ENCODE measurements at places on chromosomes 2 and 18.

DNA sequence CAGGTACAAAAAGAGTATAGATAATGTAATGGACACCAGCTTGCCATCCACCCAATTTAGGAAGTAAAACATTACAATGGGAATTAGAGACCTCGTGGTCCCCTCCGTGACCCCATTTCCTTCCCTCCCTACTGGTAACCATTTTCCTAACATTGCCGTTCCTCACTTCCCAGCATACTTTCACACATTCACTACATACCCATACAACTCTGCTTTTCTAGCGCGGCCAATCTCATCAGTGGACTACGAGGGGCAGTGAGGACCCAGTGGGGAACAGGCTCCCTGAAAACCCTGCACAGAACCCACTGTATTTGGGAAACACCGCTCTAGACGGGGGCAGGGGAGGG is 1.1 kb downstream of the ENOSF1 start:
- no peak for DNase-seq

- DNase-seq, result no peak
These were observed 41.7 kb downstream of the INPP5D start for GRCh38 chr2:233101816-233102215.

DNA sequence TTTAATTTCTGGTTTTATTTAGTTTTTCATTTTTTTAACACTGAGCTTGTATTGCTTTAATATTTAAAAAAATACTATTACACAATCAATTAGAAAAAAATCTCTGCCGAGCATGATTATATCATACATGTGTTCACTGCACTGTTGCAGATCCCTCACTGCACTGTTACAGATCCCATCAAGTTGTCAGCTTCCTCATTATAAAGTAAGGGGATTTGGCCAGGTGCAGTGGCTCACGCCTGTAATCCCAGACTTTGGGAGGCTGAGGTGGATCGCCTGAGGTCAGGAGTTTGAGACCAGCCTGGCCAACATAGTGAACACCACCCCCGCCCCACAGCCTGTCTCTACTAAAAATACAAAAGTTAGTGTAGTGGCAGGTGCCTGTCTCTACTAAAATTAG is 33.0 kb upstream of the METTL21A start:
- no peak for DNase-seq

DNA sequence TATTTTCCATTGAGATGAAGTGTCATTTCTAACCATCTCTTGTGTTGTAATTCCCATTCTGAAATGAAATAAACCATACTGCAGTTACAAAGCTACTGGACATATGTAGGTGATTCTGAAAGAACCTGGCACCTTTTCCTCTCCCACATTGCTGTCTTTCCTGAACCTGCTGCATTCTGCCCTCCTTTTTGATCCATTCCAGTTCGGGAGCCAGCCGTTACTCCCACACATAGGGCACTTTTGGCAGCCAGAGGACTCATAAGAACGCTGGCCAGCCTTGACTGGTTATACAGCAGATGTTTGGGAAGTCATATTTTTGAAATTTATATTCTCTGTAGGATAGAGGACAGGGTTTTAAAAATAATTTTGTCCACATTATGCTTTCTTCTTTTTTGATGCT is 369.8 kb upstream of the CDH7 start:
- DNase-seq, result no peak

- no peak for DNase-seq
These were observed 44.0 kb downstream of the CIB4 start for GRCh38 chr2:26597197-26597596.

DNA sequence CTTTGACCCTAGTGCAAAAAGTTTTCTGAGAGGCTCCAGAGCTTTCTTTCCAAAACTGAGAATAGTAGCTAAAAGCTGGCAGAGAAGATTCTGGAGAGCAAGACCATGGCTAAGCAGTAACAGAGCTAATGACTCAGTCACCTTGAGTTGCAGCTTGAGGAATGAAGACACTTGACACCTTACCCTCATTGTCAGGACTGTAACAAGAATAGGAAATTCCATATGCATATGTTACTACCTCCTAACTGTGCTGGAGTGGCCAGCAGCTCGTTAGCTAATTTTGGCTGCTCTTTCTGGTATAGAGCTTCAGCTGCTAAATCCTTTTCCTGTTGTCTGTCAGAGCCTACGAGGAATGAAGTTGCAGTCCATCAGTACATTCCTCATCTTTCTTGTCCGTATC is 68.6 kb upstream of the LHCGR start:
- DNase-seq, result no peak

GRCh38 chr2:70816726-70817125 is 3.7 kb downstream of the CLEC4F start:
- DNase-seq, result no peak

DNA sequence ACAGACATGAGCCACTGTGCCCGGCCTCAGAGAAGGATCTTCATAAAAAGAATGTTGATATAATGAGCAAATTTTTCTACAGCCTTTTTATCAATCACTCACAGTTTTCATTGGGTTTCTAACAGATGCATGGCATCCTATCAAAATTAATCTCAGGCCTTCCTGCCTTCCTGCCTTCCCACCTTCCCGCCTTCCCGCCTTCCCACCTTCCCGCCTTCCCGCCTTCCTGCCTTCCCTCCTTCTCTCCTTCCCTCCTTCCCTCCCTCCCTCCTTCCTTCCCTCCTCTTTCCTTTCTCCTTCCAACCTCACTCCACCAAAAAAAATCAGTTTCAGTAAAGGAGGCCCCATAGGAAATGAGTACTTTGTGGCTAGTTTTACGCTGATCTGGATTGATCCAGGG is 48.4 kb downstream of the CARF start:
- no peak for DNase-seq
